ENCODE measurements at places on chromosomes 6 and 20.

- no peak for DNase-seq
Observed at GRCh38 chr6:142469220-142469619, 167.4 kb downstream of the ADGRG6 start.

GRCh38 chr20:46709459-46710152 lies at the start of gene SLC2A10:
TSS of gene SLC2A10 (plus strand) at chr20:46709649. CDS start at chr20:46709737, 88 bp downstream.
- DNase-seq: no peak

DNA sequence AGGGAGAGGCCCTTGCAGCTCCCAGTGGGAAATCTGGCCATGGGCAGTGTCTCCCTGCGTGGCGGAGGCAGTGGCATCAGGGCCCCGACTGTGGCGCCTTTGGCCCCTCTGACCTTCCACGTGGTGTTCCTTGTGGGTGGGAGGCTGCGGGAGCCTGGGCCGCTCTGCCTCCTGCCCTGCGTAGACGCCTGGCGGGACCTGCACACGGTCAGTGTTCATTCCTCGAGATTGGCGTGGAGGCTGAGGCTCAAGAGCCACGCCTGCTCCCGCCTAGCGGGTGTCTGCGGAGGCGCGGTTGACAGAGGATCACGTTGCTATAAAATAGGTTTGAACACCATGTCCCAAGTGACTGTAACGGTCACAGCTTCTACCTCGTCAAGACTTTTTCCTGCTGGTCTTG lies 14.0 kb downstream of the COL9A3 start:
- DNase-seq: no peak

GRCh38 chr20:59211208-59211765 lies 47.7 kb downstream of the ZNF831 start:
- DNase-seq: no peak

DNA sequence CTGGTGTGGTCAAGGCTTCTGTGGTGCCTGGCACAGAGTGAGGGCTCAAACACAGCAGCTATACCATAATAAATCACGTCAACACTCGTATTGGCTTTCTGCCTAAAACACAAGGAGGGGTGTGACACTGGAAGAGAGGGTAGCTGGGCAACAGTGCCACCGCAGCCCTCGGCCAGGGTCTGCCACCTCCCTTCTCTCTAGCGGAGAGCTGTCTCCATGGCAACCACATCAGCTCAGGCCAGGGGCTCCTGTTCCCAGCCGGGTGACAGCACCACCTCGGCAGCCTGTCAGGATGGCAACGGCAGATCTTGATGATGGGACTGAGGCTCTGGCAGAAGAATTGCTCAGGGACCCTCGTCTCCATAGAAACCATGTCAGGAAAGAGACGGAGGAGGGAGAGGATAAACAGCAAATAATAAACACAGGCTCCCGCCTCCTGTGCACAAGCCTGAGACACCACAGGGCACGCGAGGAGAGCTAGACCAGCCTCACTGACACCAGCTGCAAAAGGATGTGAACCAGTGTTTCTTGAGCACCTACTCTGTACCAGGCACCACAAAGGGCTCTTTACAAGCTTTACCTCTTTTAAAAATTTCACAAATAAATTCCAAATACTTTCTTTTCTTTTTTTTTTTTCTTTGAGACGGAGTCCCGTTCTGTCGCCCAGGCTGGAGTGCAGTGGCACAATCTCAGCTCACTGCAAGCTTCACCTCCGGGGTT lies 50.4 kb upstream of the TLDC2 start:
- peak; percentile 37 for DNase-seq

GRCh38 chr6:91813641-91814040 lies 1226.8 kb upstream of the MAP3K7 start:
- DNase-seq: no peak

DNA sequence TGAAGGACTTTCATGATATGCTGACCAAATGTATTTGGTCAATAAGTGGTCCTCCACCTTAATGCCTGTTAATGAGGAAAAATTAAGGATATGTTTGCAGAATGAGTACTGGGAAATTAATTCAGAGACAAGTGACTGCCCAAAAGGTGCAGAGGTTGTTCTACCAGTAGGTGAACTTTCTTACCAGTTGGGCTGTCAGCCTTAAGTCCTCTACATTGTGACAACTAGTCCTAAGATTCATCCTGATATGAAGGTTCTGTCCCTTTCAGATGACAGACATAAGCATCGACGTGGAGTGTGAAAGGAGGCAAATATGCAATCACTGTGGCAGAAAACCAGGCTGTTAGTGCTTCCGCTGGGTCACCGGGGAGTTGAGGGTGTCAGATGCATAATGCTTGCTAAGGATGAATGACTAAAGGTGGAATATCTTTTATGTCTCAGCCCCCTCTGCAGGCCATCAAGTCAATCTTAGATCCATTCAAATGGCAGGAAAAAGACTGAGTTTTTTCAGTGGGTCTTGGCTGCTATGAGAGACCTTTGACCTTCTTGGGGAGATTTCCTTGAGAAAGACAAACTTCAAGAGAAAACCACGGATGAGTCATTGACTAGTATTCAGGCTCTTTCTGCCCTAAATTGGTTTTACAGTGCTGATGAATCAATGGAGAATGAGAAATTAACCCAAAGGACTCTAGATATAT lies 226.0 kb downstream of the TPBG start:
- peak; percentile 31 for DNase-seq

DNA sequence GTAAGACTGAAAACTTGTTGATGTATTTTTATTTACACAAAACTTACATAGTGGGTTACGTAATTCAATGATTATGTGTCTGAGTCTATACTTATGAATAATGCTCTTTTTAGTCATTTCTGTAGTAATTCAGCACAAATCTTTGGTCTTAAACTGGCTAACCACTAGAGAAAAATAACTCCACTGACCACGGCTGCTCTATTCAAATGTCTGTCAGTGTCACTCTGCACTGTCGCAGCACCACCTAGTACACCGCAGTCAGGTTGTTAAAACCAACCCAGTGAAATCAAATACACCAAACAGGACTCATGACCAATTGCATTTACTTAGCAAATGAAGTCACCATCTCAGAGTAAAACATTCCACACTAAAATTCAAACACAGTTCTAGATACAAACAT lies 93.5 kb upstream of the CCDC28A start:
- DNase-seq: no peak

DNA sequence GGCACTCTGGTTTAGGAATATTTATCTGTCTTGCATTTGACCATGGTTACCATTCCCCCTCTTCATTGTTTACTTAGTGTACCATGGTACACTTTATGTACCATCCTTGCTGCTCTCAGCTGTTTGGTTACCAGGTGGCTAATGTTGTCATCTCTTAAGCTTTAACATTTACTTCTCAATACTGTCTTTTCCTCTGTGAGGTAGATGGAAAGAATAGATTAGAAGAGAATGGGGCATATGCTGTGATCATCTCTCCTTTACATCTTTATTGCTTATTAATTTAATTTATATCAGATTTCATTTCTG lies 109.2 kb downstream of the NCOA3 start:
- DNase-seq: no peak

- DNase-seq: no peak
Observed at GRCh38 chr20:59323731-59324130, 23.3 kb downstream of the EDN3 start.

GRCh38 chr6:7798751-7799150 lies 72.9 kb downstream of the BMP6 start:
- no peak for DNase-seq

- no peak for DNase-seq
Observed at GRCh38 chr6:96613291-96613999, 50.5 kb downstream of the FHL5 start.

GRCh38 chr6:117156741-117157140 lies 108.6 kb upstream of the VGLL2 start:
- no peak for DNase-seq

DNA sequence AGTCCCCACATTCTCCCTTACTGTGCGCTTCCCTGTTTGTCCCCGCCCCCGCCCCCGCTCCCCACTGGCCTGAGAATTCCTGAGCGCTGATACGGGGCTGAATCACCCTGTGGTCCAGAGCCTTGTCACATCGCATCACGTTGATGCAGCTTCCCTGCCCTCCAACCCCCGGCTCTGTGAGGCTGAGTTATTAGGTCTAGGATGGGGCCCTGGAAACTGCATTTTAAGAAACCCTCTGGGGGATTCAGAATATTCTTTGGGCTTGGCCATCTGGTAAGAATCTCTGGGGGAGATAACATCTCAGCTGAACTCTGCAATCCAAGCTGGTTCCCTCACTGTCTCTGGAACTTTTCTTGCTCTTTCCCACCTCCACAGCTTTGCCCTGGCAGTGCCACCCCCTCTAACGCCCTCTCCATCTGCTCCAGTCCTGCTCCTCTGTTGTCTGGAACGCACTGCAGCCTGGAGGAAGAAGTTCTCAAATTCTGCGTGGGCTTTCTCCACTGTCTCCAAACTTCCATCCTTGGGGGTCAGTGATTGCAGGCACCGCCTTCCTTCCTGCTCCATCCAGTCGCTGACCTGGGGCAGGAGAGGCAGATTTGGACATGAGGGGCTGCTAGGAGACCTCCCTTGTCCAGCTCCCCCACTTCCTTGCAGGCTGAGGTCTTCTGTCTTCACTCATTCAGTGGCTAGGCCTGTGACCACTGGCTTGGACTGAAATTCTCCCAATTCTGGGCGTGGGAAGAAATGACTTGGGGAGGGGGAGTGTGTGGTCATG lies 42.6 kb downstream of the KIAA1755 start:
- DNase-seq: peak; percentile 70
